ENCODE measurements at places on chromosomes 1 and 21. TPM values are rescaled to one million over a fixed set of nuclear protein-coding genes. Genes with fewer than 3 reads are reported as not detected.
A peak's percentile ranks its signal among the peaks of the same experiment; 100 is the strongest.

GRCh38 chr1:248704606-248705005 lies 2.0 kb upstream of the OR14I1 start:
- H3K4me1 ChIP-seq = no peaks in the 10 kb centered on the region
- no peak overlapping the region for H3K4me3 ChIP-seq
- no peak overlapping the region for H3K27ac ChIP-seq
- no peak for DNase-seq

UMODL1 gene
- total RNA-seq = 0.39 TPM

DNA sequence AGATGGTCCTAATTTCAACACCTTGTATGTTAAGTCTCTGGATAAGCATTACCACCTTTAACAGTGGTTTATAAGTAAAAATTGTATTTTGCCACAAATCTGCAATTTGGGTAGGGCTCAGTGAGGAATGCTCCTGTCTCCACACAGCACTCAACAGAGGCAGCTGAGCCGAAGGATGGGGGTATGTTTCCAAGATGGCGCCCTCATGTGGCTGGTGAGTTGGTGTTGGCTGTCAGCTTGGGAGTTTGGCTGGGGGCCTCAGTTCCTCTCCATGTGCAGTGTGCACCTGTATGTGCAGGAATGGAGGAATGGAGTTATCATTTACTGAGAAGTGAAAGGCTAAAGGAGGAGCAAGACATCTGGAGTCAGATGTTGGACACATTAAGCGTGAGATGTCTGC lies 136.8 kb downstream of the GABPA start:
- no peaks in the 10 kb centered on the region for H3K27me3 ChIP-seq
- no peaks in the 10 kb centered on the region for H3K36me3 ChIP-seq
- no peak overlapping the region for H3K4me3 ChIP-seq
- H3K27ac ChIP-seq = no peak overlapping the region

GRCh38 chr1:221725735-221726672 lies 15.9 kb downstream of the DUSP10 start:
- peak overlapping the region; percentile 98 for H3K27ac ChIP-seq
- H3K4me1 ChIP-seq = peaks cover 85% of the 10 kb centered on the region
- peaks cover 44% of the 10 kb centered on the region for H3K36me3 ChIP-seq
- DNase-seq = no peak
- H3K4me3 ChIP-seq = peak overlapping the region; percentile 74
- H3K27me3 ChIP-seq = no peaks in the 10 kb centered on the region

GRCh38 chr21:42654913-42655795 lies 1.7 kb downstream of the PDE9A start:
- peak; percentile 11 for DNase-seq
- no peaks in the 10 kb centered on the region for H3K36me3 ChIP-seq
- peaks cover 16% of the 10 kb centered on the region for H3K4me1 ChIP-seq
- no peak overlapping the region for H3K27ac ChIP-seq
- peak overlapping the region; percentile 33 for H3K4me3 ChIP-seq

DNA sequence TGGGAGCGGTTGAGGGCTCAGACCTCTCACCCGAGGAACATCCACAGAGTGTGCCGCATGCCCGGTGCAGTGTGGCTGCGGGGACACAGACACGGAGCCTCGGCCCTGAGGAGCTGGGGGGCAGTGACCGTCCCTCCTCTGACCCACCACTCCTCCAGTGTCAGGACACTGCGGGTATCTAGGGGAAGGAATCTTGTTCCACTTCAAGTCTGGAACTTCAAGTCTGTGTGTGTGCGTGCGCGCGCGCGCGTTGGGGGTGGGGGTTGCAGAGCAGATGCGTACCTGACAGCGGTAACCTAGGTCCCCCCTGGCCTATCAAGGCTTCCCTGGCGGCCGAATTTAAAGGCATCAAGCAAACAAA lies 17.3 kb downstream of the PCSK9 start:
- H3K27me3 ChIP-seq = no peaks in the 10 kb centered on the region
- no peak overlapping the region for H3K4me3 ChIP-seq
- H3K36me3 ChIP-seq = no peaks in the 10 kb centered on the region
- H3K27ac ChIP-seq = no peak overlapping the region

- peak; percentile 29 for DNase-seq
- H3K36me3 ChIP-seq = no peaks in the 10 kb centered on the region
- no peak overlapping the region for H3K27ac ChIP-seq
- peaks cover 50% of the 10 kb centered on the region for H3K4me1 ChIP-seq
Measured at GRCh38 chr1:17199267-17200044, 5.5 kb upstream of the PADI1 start.

DNA sequence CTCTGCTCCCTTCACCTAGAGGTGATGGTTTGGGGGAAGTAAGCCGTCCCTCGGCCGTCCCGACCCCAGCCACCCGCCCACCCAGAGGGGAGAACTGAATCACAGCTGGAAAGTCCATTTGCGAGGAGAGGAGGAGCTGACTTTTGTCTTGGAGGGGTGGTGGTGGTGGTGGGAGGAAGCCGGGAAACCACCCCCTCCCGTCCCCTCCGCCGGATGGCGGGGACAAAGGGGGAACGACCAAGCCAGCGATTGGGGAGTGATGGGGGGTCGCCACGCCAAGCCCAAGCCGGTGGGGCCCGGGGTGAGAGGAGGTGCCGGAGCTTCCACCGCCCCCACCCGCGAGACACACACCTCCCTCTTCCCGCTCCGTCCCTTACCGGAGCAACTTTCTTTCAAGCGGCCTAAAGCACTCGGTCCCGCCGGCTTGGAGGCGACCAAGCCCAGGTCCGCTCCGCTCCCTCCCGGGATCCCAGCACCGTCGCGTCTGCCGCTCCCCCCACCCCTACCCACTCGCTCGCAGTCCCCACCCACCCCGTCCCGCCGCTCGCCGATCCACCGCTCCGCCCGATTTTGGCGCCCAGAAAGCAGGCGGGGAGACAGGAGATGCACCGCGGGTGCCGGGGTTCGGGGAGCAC lies 540 bp downstream of the ARHGEF2 start:
- DNase-seq = peak; percentile 68
- peaks cover 77% of the 10 kb centered on the region for H3K4me1 ChIP-seq
- H3K36me3 ChIP-seq = peaks cover 15% of the 10 kb centered on the region
- H3K4me3 ChIP-seq = peak overlapping the region; percentile 87

DNA sequence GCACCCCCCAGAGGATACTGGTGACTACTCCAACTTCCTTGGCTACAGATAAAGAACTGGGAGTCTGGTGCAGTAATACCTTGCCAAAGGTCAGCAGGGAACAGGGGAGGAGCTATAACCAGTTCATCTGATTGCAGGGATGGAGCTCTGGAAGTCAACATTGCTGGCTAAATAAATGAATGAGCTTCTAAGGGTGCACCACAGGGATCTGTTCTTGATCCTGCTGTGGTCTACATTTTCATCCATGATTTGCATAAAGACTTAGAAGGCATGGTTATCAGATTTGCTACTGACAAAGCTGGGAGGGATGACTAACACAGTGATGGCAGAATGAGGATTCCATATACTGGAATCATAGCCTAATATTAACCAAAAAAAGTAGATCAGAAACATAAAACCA lies 18.3 kb downstream of the PLEKHA6 start:
- no peaks in the 10 kb centered on the region for H3K36me3 ChIP-seq
- H3K4me3 ChIP-seq = no peak overlapping the region
- peaks cover 19% of the 10 kb centered on the region for H3K27me3 ChIP-seq
- H3K27ac ChIP-seq = no peak overlapping the region

DNA sequence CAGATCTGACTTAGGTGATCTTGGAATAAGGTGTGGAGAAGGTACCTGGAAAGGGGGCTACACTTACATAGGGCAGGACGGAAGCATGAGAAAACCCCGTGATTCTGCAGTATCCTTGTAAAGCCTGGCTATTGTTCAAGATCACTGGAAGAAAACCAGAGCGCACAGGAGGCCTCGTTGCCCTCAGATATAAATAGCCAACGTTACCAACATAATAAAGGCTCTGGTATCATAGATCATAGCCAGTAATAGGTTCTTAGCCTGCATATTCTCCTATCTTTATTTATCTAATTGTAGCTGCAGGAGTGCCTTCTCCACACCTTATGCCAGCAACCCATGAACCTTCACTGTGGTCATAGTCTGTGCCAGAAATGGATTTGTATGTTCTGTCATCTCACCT lies 35.9 kb upstream of the MPZL1 start:
- H3K27ac ChIP-seq = no peak overlapping the region
- no peak overlapping the region for H3K4me3 ChIP-seq
- H3K4me1 ChIP-seq = peaks cover 29% of the 10 kb centered on the region
- H3K36me3 ChIP-seq = peaks cover 3% of the 10 kb centered on the region
- no peaks in the 10 kb centered on the region for H3K27me3 ChIP-seq

GRCh38 chr1:10537082-10537766 lies 62.5 kb downstream of the PEX14 start:
- no peak for DNase-seq
- H3K4me1 ChIP-seq = peaks cover 22% of the 10 kb centered on the region
- no peak overlapping the region for H3K4me3 ChIP-seq
- H3K27me3 ChIP-seq = no peaks in the 10 kb centered on the region
- no peak overlapping the region for H3K27ac ChIP-seq

DNA sequence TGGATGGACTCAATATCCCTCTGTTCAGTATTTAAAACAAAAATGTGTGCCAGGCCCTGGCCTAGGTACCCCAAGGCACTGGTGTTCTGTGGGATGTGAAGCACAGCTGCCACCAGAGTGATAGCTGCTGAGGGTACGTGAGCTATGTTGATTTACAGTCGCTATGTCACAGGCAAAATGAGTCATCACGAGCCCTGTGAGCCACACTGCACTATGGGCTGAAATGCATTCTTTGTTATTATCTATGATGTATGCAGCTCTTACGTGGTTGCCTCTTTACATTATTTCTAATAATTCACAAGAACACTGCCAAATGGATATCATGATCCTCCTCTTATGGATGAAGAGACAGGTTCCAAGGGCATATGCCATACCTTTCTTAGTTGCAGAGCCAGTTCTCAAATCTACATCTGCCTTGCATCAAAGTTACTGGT lies 2.1 kb downstream of the TEX38 start:
- DNase-seq = peak; percentile 29
- peaks cover 32% of the 10 kb centered on the region for H3K4me1 ChIP-seq
- no peaks in the 10 kb centered on the region for H3K27me3 ChIP-seq
- H3K36me3 ChIP-seq = peaks cover 4% of the 10 kb centered on the region
- no peak overlapping the region for H3K27ac ChIP-seq

GRCh38 chr1:62593825-62594394 lies 3.4 kb upstream of the ANGPTL3 start:
- no peaks in the 10 kb centered on the region for H3K4me1 ChIP-seq
- no peaks in the 10 kb centered on the region for H3K27me3 ChIP-seq
- no peak overlapping the region for H3K4me3 ChIP-seq
- H3K36me3 ChIP-seq = no peaks in the 10 kb centered on the region
- H3K27ac ChIP-seq = no peak overlapping the region
- no peak for DNase-seq
